ENCODE measurements at places on chromosomes 4 and X.

GRCh38 chr4:84151574-84151973 lies 347.5 kb downstream of the NKX6-1 start:
- DNase-seq = no peak

- no peak for DNase-seq
Measured at GRCh38 chr4:94575652-94576051, 123.9 kb downstream of the PDLIM5 start.

GRCh38 chr4:120939693-120940092 lies 17.2 kb upstream of the PRDM5 start:
- no peak for DNase-seq

GRCh38 chrX:84170931-84171330 lies 17.1 kb downstream of the RPS6KA6 start:
- no peak for DNase-seq

DNA sequence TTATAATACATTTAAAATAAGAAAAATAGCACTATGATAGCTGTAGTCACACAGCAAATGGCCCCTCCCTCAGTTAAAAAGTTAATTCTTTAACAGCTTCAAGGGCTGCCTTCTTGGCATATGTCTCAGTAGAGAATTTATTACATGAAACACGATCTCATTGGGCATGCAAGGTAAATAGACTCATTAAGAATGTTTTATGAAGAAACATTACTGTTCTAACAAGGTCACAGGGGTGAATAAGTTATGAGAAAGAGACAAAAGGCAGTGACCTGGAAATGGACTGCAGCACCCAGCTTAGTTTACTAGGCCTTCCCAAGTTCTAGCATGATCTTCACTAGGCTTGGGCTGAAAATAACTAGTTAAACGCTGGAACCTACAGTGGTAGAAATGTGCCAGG lies 277.7 kb downstream of the NR3C2 start:
- no peak for DNase-seq
